ENCODE measurements at places on chromosomes 16 and 17. TPM values are rescaled to one million over a fixed set of nuclear protein-coding genes. Genes with fewer than 3 reads are reported as not detected.

GRCh38 chr16:67006930-67007658 lies 18.7 kb downstream of the CES4A start:
- H3K36me3 ChIP-seq = peaks cover 50% of the 10 kb centered on the region
- H3K4me1 ChIP-seq = peaks cover 53% of the 10 kb centered on the region
- H3K27ac ChIP-seq = peak overlapping the region; percentile 34
- no peaks in the 10 kb centered on the region for H3K27me3 ChIP-seq
- no peak overlapping the region for H3K4me3 ChIP-seq

Gene MMP2
- total RNA-seq = not detected

Gene ACAP1
- 275 TPM for total RNA-seq

DNA sequence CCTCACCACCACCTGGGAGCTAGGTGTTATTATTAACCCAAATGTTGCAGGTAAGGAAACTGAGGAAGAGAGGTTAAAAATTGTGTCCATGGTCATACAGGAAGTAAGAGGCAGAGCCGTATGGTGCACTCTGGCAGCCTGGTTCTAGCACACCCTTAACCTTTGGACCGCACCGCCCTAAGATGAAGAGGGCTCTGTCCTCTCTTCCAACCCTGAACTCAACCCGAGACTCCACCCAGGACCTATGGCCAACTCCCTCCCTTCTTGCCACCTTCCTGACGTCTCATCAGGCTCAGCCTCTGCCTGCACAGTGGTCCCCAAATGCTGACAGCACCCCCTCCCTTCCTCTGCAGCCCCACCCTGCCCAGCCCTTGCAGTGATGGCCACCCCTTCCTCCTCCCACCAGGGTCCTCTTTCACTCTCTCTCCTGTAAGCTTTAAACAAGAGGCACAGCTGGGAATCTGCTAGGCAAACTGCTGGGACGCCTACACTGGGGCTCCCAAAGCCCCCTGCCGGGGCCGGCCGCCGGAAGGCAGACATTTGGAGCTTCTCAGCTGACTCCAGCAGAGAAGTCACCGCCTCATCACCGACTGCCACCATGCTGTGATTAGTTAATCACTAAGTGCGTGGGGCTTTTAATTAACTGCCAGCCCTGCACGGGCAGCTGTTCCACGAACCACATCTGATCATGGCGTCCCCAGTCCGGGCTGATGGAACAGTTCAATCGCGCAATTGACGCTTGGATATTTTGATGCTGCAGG lies 16.7 kb upstream of the C16orf78 start:
- H3K4me3 ChIP-seq = no peak overlapping the region
- H3K36me3 ChIP-seq = no peaks in the 10 kb centered on the region
- H3K27me3 ChIP-seq = no peaks in the 10 kb centered on the region
- DNase-seq = no peak
- H3K4me1 ChIP-seq = no peaks in the 10 kb centered on the region

- no peaks in the 10 kb centered on the region for H3K36me3 ChIP-seq
- H3K4me3 ChIP-seq = no peak overlapping the region
- no peak overlapping the region for H3K27ac ChIP-seq
- H3K4me1 ChIP-seq = no peaks in the 10 kb centered on the region
- no peak for DNase-seq
These were observed 640.4 kb downstream of the CDH11 start for GRCh38 chr16:64481497-64481896.

GRCh38 chr17:72104164-72104862 lies 16.5 kb upstream of the SOX9 start:
- no peaks in the 10 kb centered on the region for H3K36me3 ChIP-seq
- no peak overlapping the region for H3K27ac ChIP-seq

Gene EFNB3
- not detected for total RNA-seq

Gene LRRC37A
- 2.4 TPM for total RNA-seq

- no peaks in the 10 kb centered on the region for H3K27me3 ChIP-seq
- H3K4me3 ChIP-seq = no peak overlapping the region
- H3K4me1 ChIP-seq = no peaks in the 10 kb centered on the region
- no peak overlapping the region for H3K27ac ChIP-seq
- no peak for DNase-seq
- H3K36me3 ChIP-seq = no peaks in the 10 kb centered on the region
These were observed 95.6 kb downstream of the GRIN2A start for GRCh38 chr16:10086620-10087019.

DNA sequence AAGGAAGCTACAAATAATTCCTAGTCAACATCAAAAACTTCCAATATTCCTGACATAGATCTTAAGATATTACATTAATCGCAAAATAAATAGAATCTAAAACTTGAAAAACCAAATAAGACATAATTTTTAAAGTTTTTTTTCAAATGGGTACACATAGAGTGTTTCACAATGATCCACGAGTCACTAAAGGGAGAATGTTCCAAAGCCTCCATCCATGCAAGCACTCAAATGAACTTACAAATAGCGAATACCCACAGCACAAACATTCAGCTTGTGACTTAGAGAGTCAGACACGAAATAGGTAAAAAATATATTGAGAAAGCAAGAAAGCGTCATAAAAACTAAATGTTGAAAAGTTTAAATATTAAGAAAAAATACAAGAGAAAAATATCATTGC lies 65.7 kb downstream of the CEP112 start:
- peaks cover 8% of the 10 kb centered on the region for H3K27me3 ChIP-seq
- H3K36me3 ChIP-seq = no peaks in the 10 kb centered on the region
- no peak overlapping the region for H3K4me3 ChIP-seq
- no peaks in the 10 kb centered on the region for H3K4me1 ChIP-seq
- no peak for DNase-seq

Gene TVP23B
- 34.9 TPM for total RNA-seq

Gene ZBTB4
- total RNA-seq = 16.0 TPM

GRCh38 chr16:85750827-85751697 lies at the start of gene C16orf74:
C16orf74 (minus strand) TSS chr16:85751096; CDS start chr16:85735217, 15,879 bp downstream.
- H3K27ac ChIP-seq = no peak within 1 kb of the TSS
- H3K36me3 ChIP-seq = no peaks in the 10 kb centered on the region
- peak within 1 kb of the TSS; percentile 79 for H3K4me3 ChIP-seq

DNA sequence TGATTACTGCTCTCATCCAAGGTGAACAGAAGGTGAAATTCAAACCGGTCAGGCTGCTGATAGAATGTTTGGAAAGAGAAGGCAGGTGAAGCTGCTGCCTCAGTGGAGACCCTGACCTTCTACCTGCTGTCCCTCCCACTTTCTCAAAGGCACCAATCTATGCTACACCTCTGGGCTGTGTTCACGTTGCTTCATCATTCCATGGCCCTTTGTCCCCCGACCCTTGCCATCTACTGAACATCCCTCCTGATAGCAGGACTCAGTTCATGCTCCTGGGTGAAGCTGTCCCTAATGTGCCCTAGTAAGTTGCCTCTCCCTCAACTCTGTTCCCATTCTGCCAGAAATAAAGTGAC lies 44.2 kb upstream of the SOX9 start:
- no peaks in the 10 kb centered on the region for H3K4me1 ChIP-seq
- no peak for DNase-seq
- no peaks in the 10 kb centered on the region for H3K27me3 ChIP-seq
- no peak overlapping the region for H3K27ac ChIP-seq
- H3K4me3 ChIP-seq = no peak overlapping the region

DNA sequence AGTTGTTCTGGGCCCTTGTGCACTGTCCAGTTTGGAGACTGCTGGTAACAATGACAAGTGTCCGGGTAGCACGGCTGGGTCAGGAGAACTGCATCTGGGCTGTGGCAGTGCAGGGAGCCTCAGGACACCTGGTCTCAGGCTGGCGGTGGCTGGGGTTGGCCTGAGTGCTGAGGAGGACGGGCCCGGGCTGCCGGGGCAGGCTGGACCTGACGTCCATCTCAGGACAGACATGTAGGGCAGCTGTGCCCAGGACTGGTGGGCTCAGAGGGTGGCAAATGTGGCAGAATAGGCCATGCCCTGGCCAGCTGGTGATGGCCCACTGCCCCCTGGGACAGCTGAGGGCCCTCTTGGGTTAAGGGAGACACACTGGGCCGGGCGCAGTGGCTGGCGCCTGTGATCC lies 4.2 kb upstream of the NLRC3 start:
- H3K36me3 ChIP-seq = peaks cover 13% of the 10 kb centered on the region
- H3K27ac ChIP-seq = no peak overlapping the region
- no peaks in the 10 kb centered on the region for H3K27me3 ChIP-seq
- DNase-seq = no peak
- H3K4me1 ChIP-seq = peaks cover 36% of the 10 kb centered on the region

- H3K27me3 ChIP-seq = no peaks in the 10 kb centered on the region
- DNase-seq = no peak
- peaks cover 24% of the 10 kb centered on the region for H3K4me1 ChIP-seq
- peaks cover 18% of the 10 kb centered on the region for H3K36me3 ChIP-seq
- H3K4me3 ChIP-seq = no peak overlapping the region
These were observed 129.7 kb downstream of the LAT start for GRCh38 chr16:29114574-29114973.

- DNase-seq = no peak
- no peaks in the 10 kb centered on the region for H3K27me3 ChIP-seq
- H3K27ac ChIP-seq = no peak overlapping the region
These were observed 98.3 kb upstream of the HLF start for GRCh38 chr17:55166506-55166905.

Gene CHRNE
- 0.42 TPM for total RNA-seq

Gene USP6
- total RNA-seq = 0.02 TPM

DNA sequence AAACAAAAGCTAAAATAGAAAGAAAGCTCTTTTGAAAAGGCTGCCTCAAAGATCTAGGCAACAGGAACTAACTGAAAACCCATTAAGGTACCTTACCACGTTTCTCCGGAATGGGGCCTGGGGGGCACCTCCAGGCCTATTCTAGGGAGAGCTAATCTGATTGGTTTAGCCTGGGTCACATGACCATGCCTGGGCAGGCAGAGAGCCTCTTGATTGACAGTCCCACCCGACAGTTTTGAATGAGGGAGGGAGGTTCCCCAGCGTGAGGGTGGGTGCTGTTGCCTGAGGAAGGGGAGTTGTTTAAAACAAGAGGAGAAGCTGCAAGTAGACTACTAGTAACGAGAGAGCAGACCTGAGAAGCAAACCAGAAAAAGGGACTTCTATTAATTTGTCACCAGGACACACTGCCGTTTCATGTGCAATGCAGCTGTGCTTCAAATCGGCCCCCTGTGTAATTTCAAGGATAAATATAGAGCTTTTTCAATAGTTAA lies 143.4 kb upstream of the HS3ST2 start:
- no peak overlapping the region for H3K4me3 ChIP-seq
- no peaks in the 10 kb centered on the region for H3K27me3 ChIP-seq
- H3K4me1 ChIP-seq = no peaks in the 10 kb centered on the region
- H3K36me3 ChIP-seq = no peaks in the 10 kb centered on the region
- peak; percentile 72 for DNase-seq

GRCh38 chr17:16940116-16940881 lies 31.6 kb downstream of the TNFRSF13B start:
- no peak overlapping the region for H3K4me3 ChIP-seq
- H3K4me1 ChIP-seq = no peaks in the 10 kb centered on the region
- peaks cover 2% of the 10 kb centered on the region for H3K27me3 ChIP-seq
- no peaks in the 10 kb centered on the region for H3K36me3 ChIP-seq
- no peak overlapping the region for H3K27ac ChIP-seq

DNA sequence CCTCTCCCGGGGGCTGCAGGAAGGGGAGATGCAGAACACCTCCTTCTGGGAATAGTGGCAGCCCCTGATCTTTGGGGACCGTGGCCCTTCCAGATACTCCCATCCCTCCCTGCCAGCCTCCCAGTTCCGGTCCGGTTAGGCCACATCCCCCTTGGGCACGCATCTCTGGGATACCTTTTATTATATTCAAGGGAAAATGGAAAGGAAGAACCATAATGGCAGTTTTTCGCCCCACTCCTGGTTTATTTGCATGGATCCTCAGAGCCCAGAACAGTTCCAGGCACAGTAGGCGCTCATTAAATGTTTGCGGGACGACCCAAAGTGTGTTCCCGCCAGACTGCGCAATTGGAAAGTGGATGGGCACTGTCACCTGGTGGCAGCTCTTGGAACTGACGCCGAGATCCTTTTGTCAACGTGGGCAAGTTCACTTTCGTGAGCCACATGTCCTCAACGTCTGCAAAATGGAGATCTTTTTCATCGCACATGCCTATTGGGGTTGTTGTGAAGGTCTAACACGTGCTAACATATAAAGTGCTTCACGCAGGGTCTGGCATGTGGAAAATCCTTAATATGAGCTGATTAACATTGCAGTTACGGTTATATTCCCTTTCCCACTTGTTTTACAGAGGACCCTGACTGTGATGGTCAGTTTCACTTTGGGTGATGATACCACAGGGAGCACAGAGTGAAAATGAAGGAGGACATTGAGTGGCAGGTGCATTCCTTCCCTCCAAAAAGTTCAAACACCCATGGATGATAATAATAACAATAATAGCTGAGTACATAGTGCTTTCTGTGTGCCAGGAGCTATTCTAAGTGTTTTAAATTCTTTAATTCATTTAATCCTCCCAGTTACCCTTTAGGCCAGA lies 1.7 kb upstream of the GPRC5B start:
- H3K4me1 ChIP-seq = peaks cover 24% of the 10 kb centered on the region
- H3K4me3 ChIP-seq = peak overlapping the region; percentile 88
- H3K27ac ChIP-seq = peak overlapping the region; percentile 10
- H3K36me3 ChIP-seq = no peaks in the 10 kb centered on the region
- peaks cover 38% of the 10 kb centered on the region for H3K27me3 ChIP-seq

DNA sequence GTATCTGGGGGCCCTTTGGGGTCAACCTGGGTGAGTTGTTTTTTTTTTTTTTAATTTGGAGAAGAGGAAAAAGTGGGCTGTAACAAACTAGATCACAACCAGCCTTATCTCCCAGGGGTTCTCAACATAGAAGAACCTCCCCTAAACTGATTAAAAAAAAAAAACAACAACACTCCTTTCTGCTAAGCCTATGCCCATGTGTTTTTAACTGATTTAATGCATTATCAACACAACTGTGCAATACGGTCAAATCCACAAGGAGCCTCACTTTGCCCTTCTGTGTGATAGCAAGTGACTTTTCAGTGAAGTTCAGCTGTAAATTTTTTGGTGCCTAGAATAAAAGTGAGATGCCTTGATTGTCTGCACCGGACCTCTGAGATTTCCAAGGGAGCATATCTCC lies 646 bp downstream of the MYH11 start:
- no peak for DNase-seq
- H3K4me1 ChIP-seq = peaks cover 5% of the 10 kb centered on the region
- H3K27me3 ChIP-seq = peaks cover 44% of the 10 kb centered on the region
- H3K4me3 ChIP-seq = no peak overlapping the region
- H3K27ac ChIP-seq = no peak overlapping the region

Gene SHISA9
- total RNA-seq = not detected

GRCh38 chr17:74182041-74182723 lies 21.3 kb upstream of the RPL38 start:
- no peak overlapping the region for H3K27ac ChIP-seq
- no peaks in the 10 kb centered on the region for H3K36me3 ChIP-seq
- DNase-seq = no peak
- H3K4me1 ChIP-seq = no peaks in the 10 kb centered on the region

- DNase-seq = no peak
- H3K36me3 ChIP-seq = no peaks in the 10 kb centered on the region
- no peak overlapping the region for H3K4me3 ChIP-seq
- H3K27ac ChIP-seq = no peak overlapping the region
- no peaks in the 10 kb centered on the region for H3K4me1 ChIP-seq
These were observed 10.0 kb upstream of the CALB2 start for GRCh38 chr16:71348262-71349085.

Gene MXRA7
- total RNA-seq = 3.7 TPM

GRCh38 chr17:13594310-13594709 lies 7.4 kb downstream of the HS3ST3A1 start:
- no peaks in the 10 kb centered on the region for H3K36me3 ChIP-seq
- H3K27ac ChIP-seq = no peak overlapping the region
- peaks cover 7% of the 10 kb centered on the region for H3K4me1 ChIP-seq
- H3K4me3 ChIP-seq = no peak overlapping the region
- no peak for DNase-seq

Data from activated CD4-positive, alpha-beta T cell treated with anti-CD3 and anti-CD28 coated beads, Interleukin-2, amount 10 ng/mL, durations not matched to agents 24 days and 14 days (primary cell).